ENCODE measurements at places on chromosomes 4 and X. TPM values are rescaled to one million over a fixed set of nuclear protein-coding genes. Genes with fewer than 3 reads are reported as not detected.
A peak's percentile ranks its signal among the peaks of the same experiment; 100 is the strongest.

DNA sequence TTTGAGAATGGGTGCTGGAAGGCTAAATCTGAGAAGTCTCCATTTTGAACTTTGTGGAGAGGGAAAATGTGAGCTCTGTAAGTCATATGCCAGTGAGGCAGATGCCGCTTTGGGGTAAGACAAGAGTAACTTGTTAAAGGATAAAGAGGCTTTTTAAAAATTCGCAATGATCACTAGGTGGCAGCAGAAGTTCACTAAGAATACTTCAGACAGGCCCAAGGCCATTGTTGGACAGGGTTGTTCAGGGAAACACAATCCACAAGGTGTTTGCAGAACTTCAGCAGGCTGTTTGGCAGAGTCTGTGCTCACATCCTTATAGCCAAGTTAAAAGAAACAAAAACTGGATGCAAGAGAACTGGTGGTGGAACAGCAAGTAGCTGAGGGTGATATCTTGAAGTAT, 13.7 kb upstream of the PIGA start:
- no peak for DNase-seq

Gene FGFBP2
- 18.1 TPM for total RNA-seq

DNA sequence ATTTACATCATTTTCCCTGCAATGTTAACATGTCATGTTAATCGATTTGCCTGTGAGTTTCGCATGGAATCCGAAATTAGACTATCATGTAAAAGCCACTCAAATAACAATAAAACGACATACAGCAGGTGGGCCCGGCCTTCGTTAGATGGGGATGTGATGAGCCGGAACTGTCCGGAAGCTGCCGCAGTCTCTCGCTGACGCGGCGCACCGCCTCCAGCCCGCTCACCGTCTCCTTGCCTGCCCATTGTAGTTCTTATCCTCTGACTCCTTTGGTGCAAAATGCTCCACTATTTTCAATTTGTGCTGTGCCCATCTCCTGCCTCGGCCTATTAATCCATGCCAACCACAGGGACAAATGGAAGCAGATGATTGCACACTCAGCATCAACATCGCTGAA, 877.5 kb upstream of the TENM3 start:
- no peak for DNase-seq

Gene TCEAL7
- total RNA-seq, result 8.0 TPM

- peak; percentile 12 for DNase-seq
Observed at GRCh38 chr4:150173982-150174398, 95.7 kb downstream of the DCLK2 start.

GRCh38 chr4:157918036-157918832, 254.6 kb downstream of the GASK1B start:
- DNase-seq, result no peak

Gene AFAP1
- 21.9 TPM for total RNA-seq

DNA sequence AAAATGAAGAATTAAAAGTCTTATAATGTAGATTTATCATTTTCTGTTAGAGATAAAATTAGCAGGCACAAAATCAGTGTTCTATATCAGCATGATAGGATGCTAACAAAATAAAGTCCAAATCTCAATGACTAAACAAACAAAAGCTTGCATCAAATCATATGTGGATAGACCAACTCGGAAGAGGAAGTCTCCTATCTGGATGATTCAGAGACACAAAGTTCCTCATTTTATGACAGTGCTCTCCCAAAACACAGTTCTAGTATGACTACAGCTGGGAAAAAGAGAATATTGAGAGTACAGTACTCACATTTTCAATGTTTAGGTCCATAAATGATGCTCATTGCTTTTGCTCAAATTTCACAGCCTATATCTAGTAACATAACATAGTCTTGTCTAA, 376.1 kb upstream of the CTSO start:
- DNase-seq, result no peak

GRCh38 chr4:100042711-100043110, 92.6 kb upstream of the H2AZ1 start:
- DNase-seq, result no peak

DNA sequence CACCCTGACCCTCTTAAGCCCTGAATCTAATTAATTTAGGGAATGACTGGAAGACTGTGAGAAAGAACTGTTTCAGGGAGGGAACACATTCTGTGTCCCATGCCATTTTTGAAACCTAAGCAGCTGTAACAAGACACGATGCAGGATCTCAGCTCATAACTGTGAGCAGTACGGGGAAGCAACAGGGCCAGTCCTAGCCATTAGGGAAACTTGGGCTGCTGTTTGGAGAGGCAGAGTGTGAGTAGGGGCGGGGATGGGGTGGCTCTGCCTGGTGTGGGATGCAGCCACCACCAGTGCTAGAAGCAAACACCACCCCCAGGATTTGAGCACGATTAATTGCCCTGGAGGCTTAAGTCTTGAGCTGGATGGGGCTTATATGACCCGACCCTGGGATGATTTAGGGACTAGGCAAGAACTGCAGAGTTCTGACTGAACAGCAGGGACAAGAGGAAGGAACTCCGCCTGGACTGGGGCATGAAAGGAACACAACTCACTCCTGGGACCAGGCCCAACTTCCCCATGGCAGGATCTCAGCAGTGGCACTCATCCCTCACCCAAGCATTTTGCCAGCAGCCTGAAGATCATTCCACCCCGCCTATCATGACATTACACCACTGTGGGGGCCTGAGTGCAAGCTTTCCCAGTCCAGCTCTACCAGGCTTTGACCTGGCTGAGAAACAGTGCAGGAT, 43.1 kb downstream of the ATRX start:
- DNase-seq, result peak; percentile 28

DNA sequence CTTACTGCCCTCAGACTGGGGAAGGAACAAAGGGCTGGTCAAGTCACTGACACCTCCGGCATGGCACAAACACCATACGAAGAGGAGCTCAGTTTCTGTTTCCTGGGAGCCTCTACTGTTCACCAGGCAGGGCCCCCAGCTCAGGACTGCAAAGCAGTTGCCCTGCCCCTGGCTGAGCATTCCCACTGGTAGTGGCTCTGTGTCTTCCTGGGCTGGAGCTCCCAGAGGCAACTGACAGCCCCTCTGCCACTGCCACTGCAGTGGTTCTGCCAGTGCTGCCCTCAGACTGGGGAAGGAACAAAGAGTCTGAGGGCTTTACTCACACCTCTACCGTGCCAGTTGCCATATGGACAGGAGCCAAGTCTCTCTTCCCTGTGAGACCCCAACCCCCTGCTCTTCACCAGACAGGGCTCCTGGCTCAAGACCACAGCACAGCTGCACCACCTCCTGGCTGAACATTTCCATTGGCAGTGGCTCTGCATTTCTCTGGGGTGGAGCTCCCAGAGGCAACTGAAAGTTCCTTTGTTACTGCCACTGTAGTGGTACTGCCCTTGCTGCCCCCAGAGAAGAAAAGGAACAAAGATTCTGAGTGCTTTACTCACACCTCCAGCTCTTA, 67.9 kb downstream of the SMARCA5 start:
- DNase-seq, result no peak

DNA sequence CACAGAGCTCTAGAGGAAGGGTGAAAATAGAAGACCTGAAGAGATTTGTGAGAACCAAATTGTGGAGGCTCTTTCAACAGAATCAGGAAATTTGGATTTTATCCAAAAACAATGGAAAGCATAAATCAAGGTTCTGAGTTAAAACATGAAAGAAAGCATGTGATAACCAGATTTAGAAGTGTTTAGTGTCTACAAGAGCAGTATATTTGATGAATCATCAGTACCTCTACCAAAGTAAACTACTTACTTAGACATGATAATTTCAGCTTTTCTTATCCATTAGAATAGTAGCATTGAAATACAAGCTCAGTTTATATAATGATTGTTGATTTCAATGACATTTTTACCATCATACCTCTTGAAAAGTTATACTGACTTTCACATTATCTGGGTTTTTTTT, 25.9 kb upstream of the INTU start:
- no peak for DNase-seq

Gene TSPAN6
- total RNA-seq, result 9.1 TPM

Gene POU4F2
- total RNA-seq, result not detected

GRCh38 chr4:7182616-7183015, 9.7 kb upstream of the SORCS2 start:
- DNase-seq, result no peak

GRCh38 chr4:34464196-34464595, 1780.1 kb downstream of the ARAP2 start:
- DNase-seq, result no peak

- no peak for DNase-seq
Observed at GRCh38 chr4:129094347-129094746, 1.0 kb upstream of the SCLT1 start.

GRCh38 chr4:8700531-8700930, 108.0 kb downstream of the CPZ start:
- DNase-seq, result no peak

Gene CITED1
- not detected for total RNA-seq
